ENCODE measurements at places on chromosomes 4 and X.

DNA sequence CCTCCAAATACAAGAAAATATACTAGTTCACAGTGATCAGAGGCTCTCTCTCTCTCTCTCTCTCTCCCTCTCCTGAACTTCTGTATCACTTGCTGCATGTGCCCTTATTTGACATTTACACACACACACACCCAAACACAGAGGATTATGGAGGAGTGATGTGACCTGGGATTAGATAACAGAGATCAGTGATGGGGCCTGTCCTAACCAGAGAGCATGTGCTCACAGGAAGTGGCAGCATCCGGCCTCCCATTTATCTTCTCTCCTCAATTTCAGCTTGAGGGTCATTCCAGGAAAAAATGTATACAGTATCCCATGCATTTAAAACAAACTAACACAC lies 143.0 kb downstream of the TSPAN5 start:
- DNase-seq, result no peak

GRCh38 chrX:65586491-65586890 lies 51.9 kb upstream of the LAS1L start:
- no peak for DNase-seq

DNA sequence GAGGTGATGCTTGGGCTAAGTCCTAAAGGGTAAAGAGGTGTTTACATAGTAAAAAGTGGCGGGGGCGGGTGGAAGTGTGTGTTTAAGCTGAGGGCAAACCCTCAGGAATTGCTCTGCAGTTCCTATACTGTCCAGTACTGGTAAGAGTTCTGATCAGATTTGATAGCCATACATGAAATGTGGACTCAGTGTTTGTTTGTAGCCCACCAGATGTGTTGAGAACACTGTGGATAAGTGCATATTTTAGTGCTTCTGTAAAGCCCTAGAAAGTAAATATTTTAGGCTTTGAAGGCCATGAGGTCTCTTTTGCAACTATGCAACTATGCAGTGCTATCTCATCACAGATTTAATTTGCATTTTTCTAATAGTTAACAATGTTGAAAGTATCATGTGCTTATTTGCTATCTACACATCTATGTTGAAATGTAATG lies 80.7 kb upstream of the EOLA2 start:
- no peak for DNase-seq

- no peak for DNase-seq
Measured at GRCh38 chr4:94540476-94540875, 88.7 kb downstream of the PDLIM5 start.

GRCh38 chr4:142452161-142452855 lies 393.8 kb downstream of the INPP4B start:
- DNase-seq, result no peak

GRCh38 chr4:186134257-186134656 lies 29.8 kb downstream of the FAM149A start:
- DNase-seq, result no peak

- DNase-seq, result no peak
Measured at GRCh38 chr4:108008721-108009120, 19.0 kb downstream of the HADH start.

DNA sequence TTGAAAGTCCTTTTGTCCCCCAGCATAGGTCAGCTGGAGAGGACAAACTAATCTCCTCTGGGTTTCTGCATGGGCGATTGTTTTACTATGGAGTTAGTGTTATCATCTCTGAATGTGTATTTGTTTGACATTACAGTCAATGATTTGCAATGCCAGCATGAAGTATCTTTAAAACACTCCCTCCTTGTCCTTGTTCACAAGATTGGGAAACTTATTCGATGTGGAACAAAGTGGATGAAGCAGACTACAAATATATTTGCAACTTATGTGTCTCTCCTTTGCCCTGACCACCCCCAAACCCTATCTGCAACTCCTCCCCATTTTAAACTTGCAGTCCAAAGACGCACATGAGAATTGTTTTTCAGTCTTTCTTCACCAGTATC lies 1.5 kb upstream of the PITX2 start:
- no peak for DNase-seq

DNA sequence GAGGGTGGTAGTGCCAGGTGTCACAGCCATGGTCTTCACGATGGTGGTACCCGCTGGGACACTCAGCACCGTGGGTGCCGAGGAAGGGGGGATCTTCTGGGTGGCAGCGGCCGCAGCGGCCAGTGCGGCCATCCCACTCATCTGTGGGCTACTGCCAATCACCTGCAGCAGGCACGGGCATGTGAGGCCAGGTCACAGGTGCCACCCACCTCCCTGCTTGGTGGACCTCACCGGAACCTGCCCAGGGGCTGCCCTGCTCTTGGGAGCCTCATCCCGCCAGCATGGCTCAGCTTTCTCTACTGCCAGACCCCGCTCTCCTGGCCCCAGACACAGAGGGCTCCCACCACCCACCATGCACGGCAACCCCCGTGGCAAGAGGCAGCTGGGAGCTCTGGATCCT lies 13.0 kb downstream of the HCFC1 start:
- no peak for DNase-seq

GRCh38 chrX:96722781-96723180 lies 38.1 kb downstream of the DIAPH2 start:
- no peak for DNase-seq

- no peak for DNase-seq
Measured at GRCh38 chr4:22246847-22247246, 269.0 kb downstream of the ADGRA3 start.

GRCh38 chrX:153981771-153982533 lies 9.4 kb downstream of the TMEM187 start:
- DNase-seq, result peak; percentile 87

DNA sequence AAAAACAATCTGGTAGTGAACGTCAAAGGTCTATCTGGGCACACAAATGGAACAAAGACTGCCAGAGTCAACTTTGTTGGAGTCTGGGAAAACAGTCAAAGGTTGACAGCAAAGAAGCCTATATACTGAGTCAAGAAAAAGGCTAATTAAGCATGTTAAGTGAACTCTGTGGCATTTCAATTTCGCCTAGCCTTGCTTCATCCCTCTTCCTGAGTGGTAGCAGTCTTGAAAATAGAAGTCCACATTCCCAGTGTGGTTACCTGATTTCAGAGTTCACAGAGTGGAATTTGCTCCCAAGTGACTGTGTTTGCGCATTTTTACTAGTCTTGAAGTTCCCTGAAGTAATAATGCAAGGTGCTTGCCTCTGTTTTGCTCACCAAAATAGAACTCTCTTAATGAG lies 760.0 kb downstream of the FSTL5 start:
- DNase-seq, result no peak

DNA sequence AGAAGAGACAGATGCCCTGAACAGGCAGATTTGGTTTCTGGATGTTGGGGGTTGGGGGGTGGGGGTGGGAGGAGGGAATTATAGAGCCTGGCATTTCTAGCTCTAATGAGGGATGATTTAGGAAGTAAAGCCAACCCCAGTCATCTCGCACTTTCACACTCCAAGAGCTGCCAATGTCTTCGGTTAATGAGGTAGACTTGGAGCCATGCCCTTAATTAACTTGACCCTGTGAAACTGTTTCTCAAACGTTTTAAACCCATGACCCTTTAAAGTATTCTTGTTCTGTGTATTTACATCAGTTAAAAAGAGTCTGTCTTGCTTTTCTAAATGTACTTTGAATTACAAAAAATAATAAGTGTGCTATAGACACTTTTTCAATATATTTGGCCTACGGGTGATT lies 466.9 kb downstream of the FAT4 start:
- no peak for DNase-seq

GRCh38 chr4:65007841-65008439 lies 598.7 kb upstream of the TECRL start:
- DNase-seq, result no peak

DNA sequence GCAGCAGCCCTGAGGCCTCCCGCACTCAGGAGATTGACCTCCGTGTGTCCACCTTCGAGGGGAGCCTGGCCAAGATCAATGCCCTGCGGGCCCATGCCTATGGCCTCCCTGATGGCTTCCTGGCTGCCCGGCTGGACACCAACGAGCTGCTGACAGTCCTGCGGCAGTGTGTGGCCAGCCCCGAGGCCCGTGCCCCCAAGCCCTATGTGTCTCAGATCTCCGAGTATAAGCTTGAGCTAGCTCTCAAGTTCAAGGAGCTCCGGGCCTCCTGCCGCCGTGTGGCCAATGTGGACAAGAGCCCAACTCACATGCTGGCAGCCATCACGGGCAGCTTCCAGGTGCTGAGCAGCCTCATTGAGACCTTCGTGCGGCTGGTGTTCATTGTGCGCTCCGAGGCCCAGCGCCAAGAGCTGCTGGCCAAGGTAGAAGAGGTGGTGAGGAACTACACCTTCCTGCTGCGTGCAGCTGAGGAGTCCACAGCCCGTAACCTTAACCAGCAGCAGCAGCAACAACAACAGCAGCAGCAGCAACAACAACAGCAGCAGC lies 25.5 kb upstream of the PRPS1 start:
- no peak for DNase-seq

- DNase-seq, result no peak
Measured at GRCh38 chrX:66015152-66015831, 24.6 kb downstream of the VSIG4 start.

- no peak for DNase-seq
Measured at GRCh38 chrX:71615954-71616353, 2.4 kb downstream of the CXCR3 start.

GRCh38 chrX:46690818-46691217 lies 68.1 kb downstream of the SLC9A7 start:
- DNase-seq, result no peak

- DNase-seq, result no peak
Measured at GRCh38 chr4:64146030-64146429, 263.2 kb downstream of the TECRL start.

- DNase-seq, result no peak
Measured at GRCh38 chr4:181793096-181793495, 450.1 kb upstream of the TENM3 start.

DNA sequence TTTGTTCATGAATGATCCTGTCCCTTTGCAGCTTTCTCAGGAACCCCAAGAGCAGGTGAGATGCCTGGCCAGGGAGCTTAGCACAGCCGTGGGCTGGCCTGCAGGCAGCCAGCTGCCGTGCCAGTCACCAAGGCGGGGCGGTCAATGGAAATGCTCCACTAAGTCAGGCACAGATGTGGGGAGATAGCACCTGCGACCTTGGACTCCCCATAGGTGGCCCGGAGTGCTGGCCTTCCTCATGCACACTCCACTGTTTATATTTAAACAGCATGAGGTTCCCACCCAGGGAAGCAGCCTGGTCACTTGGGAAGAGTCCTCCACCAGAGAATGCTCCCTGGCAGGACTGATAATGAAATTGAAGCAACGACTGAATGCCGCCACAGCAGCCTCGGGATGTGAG lies 14.2 kb upstream of the ADRA2C start:
- no peak for DNase-seq

DNA sequence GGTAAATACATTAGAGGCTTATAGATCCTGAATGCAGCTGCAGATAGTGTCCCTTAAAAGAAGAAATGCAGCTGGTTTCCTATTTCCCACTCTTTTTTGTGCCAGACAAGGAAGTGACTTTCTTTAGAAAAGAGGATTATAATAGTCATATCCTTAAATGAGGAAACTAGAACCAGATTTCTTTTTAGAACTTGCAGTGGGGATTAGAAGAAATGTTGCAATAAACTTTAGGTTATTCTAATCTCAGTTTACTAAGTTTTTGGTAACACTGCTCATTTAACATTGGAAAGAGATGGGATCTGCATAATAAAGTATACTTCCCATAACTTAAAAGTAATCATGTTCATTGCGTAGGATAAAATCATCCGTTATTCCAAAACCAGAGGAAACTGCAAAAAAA lies 101.9 kb downstream of the SLIT2 start:
- no peak for DNase-seq

DNA sequence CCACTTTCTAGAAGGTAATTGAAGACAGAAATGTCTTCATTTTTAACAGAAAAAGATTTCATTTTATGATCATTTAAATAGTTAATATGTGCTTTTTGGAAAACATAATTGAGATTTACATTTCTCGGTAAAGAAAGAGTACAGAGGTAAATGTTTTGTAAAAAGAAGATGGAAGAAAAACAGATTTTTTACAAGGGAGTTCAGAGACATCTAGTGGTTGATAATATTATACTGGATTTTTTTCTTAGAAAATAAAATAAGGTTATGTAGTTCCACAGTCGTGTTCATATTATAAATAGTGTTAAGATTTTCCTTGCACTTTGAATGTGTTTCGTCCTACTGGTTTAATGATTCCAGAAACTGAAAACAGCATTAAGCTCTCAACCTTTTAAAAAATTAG lies 60.6 kb downstream of the SMARCA1 start:
- no peak for DNase-seq

DNA sequence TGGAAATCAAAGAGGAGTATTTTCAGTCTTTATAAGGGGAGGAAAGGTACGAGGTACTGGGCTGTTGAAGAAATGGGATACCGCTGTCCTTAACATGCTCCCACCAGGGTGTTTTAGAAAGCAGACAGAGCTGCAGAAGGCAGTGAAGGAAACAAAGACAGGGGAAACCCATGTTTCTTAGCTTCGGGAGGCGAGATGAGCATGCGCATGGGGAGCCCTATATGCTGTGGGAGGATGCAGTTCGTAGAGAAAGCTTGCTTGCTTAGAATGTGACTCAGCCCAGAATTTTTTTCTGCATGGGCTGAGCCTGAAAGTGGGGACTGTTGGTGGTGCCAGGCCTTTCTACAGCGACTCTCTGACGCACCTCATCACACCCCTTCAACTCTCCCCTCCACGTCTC lies 28.8 kb upstream of the SCOC start:
- DNase-seq, result no peak

DNA sequence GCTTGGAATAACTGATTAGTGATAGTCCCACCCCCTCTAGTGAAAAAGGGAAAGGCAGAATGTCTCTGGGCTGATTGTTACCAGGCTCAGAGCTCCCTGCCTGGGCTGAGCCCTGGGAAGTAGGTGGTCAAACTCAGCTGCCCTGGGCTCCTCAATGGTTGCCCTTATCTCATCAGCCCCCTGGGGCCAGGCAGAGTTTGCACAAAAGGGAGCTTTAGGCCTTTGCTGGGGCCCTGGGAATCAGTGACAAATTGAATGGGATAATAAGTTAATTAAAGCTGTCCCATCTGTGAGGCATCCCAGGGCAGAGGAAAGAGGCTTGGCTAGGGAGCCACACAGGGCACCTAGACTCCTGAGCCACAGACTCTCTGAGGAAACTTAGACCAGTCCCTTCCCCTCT lies 89.0 kb downstream of the EFNB1 start:
- DNase-seq, result no peak

GRCh38 chr4:75644095-75644494 lies 13.8 kb upstream of the CDKL2 start:
- no peak for DNase-seq

DNA sequence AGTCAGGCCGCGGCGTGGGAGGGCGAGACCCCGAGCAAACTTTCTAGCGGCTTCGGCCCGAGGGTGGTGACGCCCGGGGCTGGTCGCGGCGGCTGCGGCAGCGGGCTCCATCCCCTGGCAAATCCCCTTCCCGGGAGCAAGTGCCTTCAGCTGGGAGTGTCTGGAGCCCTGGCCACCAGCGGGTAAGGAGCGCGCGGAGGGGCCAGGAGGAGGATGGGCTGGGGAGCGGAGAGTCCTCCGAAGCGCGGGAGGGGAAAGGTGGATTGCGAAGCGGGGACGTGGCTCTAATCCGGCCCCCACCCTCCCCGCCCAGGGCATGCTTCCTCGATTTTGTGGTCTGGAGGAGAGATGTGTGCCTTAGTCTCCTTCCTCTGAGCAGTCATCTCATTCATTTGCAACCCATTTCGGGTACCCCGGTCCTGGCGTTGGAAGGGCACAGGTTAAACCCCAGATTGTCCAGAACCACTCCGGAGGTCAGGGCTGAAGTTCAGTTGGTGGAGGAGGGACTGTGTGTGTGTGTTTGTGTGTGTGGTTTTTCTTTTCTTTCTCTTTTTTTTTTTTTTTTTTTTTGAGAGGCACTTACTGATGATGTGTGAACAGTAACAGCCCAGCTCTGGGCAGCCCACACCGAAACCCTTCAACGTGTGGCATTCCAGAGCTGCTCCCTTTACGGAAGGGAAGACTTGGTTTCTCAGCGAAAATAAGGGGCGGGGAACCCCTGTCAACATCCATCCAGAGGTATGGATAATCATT lies 516 bp downstream of the SGMS2 start:
- DNase-seq, result no peak

Measured in sciatic nerve (tissue), 2 donors.